ENCODE measurements at places on chromosomes 12 and 14.
A peak's percentile ranks its signal among the peaks of the same experiment; 100 is the strongest.

DNA sequence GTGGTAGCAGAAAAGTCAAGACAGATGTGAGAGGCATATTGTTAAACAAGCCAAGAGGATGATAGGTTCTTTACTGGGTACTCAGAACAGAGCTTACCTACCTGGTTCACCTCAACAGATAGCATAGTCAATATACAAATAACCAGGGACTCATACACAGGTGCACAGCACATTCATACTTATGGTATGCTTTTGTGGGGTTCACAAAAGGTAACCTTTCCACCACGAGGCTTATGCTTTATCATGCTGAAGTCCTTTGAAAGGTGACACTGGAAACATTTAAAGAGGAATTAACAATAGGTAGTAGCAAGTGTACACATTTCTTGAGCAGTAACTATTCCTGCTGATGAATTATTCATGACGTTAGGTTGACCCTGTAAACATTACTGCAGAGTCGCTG is 42.2 kb upstream of the MBIP start:
- no peak for DNase-seq

- peak; percentile 51 for DNase-seq
Measured at GRCh38 chr14:51071857-51072256, 23.0 kb downstream of the TRIM9 start.

DNA sequence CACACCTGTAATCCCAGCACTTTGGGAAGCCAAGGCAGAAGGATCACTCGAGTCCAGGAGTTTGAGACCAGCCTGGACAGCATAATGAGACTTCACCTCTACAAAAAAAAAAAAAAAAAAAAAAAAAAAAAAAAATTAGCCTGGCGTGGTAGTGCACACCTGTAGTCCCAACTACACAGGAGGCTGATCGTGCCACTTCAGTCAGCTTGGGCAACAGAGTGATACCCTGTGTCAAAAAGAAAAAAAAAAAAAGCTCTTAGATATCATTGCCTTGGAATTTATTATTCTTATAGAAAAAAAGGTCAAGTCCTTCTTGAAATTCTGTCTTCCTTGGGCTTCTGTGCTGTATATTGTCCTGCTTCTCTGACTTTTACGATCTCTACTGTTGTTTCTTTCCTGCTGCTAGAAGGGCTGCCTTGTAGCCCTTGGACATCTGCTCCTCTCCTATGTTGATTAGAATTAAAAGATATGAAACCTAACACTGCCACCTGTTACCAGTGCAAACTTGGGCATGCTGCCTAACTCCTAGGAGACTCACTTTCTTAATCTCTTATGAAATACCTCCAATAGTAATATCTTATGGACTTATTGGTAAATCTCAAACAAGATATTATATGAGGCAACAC is 5.7 kb downstream of the TMEM19 start:
- DNase-seq, result no peak

- DNase-seq, result no peak
Measured at GRCh38 chr12:93181409-93181965, 196.2 kb upstream of the NUDT4 start.

- DNase-seq, result no peak
Measured at GRCh38 chr12:52055731-52056711, 4.8 kb downstream of the NR4A1 start.

GRCh38 chr14:67557118-67557517 is 24.0 kb downstream of the PLEKHH1 start:
- no peak for DNase-seq

- no peak for DNase-seq
Measured at GRCh38 chr12:110039085-110039807, 9.1 kb downstream of the C12orf76 start.

GRCh38 chr12:122471324-122472226 is 29.2 kb downstream of the ZCCHC8 start:
- peak; percentile 59 for DNase-seq

DNA sequence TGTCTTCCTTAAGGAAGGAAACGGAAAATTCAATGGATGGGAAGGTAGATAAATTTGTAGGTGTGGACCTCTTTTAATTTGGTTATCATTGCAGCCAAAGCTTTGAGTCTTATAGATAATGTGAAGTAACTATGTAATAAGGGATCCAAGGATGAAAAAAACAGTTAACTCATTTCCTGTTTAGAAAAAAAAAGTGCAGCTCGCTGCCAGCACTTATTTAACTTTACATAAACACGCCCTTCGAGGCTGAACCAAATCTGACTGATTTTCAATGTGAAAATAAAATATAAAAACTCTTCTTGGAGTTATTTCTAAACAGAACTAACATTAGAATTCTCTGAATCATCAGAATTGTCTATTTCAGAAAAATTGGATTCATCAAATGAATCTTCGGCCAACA is 7.0 kb downstream of the NUBPL start:
- DNase-seq, result no peak

DNA sequence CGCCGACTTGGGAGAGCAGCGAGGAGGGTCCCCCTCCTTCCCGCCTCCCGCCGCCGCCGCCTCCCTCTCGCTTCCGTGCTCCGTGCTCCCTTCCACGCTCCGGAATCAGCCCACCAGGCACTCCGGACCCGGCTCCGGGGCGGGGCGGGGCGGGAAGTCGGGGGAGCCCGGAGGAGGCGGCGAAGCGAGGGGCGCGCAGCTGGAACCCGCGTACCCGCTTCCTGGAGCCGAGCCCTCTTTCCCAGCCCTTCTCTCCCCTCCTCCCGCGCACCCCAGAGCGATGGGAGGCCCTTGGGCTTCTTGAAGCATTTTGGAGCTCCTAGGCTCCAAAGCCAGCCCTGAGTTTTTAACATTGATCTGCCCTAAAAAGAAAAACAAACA is at the start of gene SYNDIG1L:
Gene SYNDIG1L, minus strand, starts transcription at position 9 of the 381 bp plus-strand sequence. CDS start 16,466 bp downstream, outside the sequence.
- DNase-seq, result no peak

GRCh38 chr12:67449591-67450052 is 180.5 kb downstream of the CAND1 start:
- DNase-seq, result no peak

DNA sequence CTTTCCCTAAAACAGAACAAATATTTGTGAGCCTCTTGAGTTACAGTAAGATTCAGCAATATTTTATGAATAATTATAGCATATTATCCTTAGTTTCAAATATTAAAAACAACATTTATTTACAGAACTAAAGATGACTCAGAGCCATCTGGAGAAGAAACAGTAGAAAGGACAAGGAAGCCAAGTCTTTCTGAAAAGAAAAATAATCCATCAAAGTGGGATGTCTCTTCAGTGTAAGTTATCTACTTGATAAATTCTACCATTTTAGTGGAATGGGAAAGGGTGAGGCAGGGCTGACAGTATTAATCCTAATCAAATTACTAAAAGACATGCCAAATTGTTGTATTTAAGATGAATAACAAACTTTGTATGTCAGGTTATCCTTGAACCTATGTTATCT is 88.1 kb downstream of the DNAI7 start:
- no peak for DNase-seq

GRCh38 chr12:38772437-38772836 is 133.0 kb downstream of the CPNE8 start:
- no peak for DNase-seq

DNA sequence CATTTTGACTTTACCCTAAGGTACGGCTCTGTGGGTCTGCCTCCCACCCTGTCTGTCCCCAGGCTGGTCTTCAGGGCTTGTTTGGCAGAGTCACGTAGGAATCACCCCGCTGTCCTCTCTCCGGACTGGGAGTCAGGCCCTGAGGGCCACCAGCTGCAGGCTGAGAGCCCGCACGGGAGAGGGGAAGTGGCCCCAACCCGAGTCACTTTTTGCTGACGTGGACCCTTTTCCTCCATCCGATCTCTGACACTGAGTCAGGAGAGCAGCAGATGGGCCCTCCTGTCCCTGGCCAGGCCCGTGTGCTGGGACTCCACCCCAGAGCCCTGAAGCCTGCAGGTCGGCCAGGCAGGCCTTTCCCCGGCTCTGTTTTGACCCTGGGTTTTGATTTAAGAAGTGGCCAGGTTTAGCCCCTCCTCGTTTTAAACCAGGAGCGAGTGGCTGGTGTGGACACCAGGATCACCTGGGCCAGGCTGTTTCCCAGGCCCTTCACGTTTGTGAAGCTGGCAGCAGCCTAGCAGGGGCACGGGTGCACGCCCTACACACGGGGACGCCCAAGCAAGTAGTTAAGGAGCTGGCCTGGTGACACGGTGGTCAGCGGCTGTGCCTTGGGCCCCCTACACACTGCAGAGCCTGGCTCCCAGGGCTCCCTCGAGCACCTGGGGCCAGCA is 12.5 kb upstream of the TEX22 start:
- DNase-seq, result no peak

GRCh38 chr14:93115821-93116675 is at the start of gene ITPK1:
Gene ITPK1, minus strand, starts transcription at chr14:93115925. Its CDS starts 762 bp downstream, at chr14:93115163.
- peak; percentile 29 for DNase-seq

- DNase-seq, result no peak
Measured at GRCh38 chr12:85138833-85139232, 102.7 kb downstream of the LRRIQ1 start.

DNA sequence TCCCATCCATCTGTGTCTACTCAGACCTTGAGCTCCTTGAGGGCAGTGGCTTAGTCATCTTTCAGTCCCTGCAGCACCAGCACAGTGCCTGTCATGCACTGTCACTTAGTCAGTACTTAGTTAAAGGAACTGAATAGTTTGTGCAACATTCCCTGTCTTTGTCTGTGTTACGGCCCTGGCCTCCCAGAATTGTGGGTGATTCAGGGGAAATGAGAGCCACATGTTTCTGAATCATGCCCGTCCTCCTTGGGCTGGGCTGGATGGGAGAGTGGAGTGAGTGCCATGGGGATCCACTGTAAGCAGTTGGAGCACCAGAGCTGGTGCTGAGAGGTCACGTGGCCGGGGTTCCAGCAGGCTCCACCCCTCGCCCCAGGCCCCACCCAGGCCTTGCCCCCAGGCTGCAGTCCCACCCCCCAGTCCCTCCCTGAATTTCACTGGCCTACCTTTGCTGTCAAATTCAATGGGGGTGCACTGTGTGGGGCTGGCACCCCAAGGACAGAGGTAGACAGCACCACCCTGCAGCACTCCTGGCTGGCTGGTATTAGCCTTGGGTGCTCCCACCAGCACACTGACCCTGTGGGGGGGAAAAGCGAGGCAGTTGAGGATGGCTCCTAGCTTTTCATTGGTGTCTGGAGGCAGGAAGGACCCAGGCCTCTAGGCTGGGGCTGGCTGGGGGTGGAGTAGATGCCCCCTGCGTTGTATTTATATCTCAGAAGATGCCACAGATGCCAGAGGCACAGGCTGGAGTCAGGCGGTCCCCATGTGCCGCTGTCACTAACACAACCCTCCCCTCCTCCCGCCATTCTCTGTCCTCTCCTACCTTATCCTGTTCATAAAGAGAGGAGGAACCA is 7.5 kb downstream of the ITGA5 start:
- no peak for DNase-seq

GRCh38 chr14:93331728-93332396 is 974 bp downstream of the BTBD7 start:
- DNase-seq, result peak; percentile 30

DNA sequence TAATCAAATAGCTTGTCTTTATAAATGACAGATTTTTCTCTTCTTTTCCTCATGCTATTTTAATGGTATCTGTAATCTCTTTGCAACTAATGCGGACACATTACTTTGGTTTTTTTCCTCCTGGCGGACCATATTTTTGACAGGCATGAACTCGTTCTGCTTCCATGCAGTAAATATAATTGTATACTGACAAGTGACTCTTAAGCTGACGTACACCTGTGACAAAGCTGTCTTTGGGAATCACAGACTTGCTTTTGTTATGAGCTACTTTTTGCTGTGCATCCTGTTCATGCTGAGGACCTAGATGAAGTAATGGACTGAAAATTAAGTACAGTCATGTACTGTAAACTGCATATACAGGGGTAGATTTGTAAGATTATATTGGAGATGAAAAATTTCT is 434.3 kb upstream of the TMTC1 start:
- no peak for DNase-seq

- no peak for DNase-seq
Measured at GRCh38 chr12:132397152-132397933, 68.0 kb upstream of the GALNT9 start.

DNA sequence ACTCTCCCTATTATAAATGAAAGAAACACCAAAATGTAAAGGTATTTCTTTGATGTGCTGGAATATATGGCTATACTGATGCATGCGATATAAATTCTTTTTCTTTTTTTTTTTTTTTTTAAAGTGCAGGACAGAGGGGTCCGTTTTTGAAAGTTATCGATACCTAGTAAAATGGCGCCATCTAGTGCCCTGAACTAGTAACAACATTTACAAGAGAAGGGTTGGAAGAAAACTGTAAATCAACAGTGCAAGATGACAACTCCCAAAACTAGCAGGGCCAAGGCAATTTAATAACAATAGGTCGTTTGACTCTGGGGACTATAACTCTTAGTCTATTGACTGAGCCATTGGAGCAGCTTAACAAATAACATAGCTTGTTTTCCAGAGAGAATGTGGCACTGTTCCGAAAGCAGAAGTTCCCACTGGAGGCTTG is 137.7 kb downstream of the SPTSSA start:
- peak; percentile 66 for DNase-seq

- no peak for DNase-seq
Measured at GRCh38 chr12:73514672-73515071, 1023.0 kb upstream of the ATXN7L3B start.

DNA sequence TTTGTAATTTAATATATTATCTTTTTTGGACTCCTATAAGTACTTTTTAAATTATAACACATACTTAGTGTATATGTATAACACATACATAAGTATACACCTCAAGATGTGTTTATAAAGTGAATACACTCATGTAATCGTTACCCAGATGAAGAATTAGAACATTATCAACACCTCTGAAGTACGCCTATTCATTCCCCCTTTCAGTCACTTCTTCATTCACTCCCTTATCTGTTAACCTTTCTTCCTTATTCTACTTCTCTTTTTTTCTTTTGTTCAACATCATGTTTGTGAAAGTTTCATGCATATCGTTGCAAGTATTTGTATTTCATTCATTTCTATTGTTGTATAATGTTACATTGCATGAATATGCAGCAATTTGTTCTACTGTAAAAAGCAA is 98.5 kb downstream of the ARID2 start:
- DNase-seq, result no peak

GRCh38 chr14:101130861-101131260 is 227.3 kb upstream of the RTL1 start:
- DNase-seq, result no peak

GRCh38 chr14:22531451-22532344 is 57.3 kb downstream of the DAD1 start:
- no peak for DNase-seq

- DNase-seq, result no peak
Measured at GRCh38 chr14:64732536-64733120, 28.4 kb downstream of the PLEKHG3 start.

- no peak for DNase-seq
Measured at GRCh38 chr12:31702047-31702446, 26.8 kb downstream of the AMN1 start.

GRCh38 chr14:103296007-103296406 is 38.0 kb upstream of the EIF5 start:
- DNase-seq, result no peak

DNA sequence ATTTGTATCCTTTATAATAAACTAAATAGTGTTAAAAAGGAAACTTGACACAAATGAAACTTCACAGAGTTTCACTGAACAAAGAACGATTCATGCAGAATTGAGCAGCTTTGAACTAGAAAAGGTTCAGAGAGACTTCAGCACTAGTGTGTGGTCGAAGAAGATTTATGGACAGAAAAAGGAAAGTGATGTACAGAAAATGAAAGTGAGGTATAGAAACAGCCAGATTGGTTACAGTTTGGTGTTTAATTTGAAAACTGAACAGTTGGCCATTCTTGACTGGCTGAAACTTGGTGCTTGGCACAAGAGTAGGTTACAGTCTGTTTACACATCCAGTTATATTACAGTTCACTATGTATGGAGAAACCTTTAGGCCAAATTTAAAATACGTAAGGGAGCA is 207.1 kb downstream of the GALC start:
- DNase-seq, result no peak

Measured in muscle of arm (tissue), 14 donors.